ENCODE measurements at places on chromosomes 1 and 21. TPM values are rescaled to one million over a fixed set of nuclear protein-coding genes. Genes with fewer than 3 reads are reported as not detected.

Gene CCDC30
- 1.8 TPM for total RNA-seq

Gene HUNK
- 1.4 TPM for total RNA-seq

Gene SH2D2A
- 2.2 TPM for total RNA-seq

Gene REN
- total RNA-seq = 1.7 TPM

Gene RHOC
- 233 TPM for total RNA-seq

Gene DMBX1
- total RNA-seq = 0.07 TPM

GRCh38 chr21:33968080-33968994, 52.7 kb upstream of the ATP5PO start:
- no peak for DNase-seq
- H3K4me3 ChIP-seq = no peak overlapping the region
- no peaks in the 10 kb centered on the region for H3K27me3 ChIP-seq
- no peaks in the 10 kb centered on the region for H3K36me3 ChIP-seq

- H3K4me3 ChIP-seq = no peak overlapping the region
- H3K36me3 ChIP-seq = no peaks in the 10 kb centered on the region
- peaks cover 5% of the 10 kb centered on the region for H3K4me1 ChIP-seq
- H3K27me3 ChIP-seq = no peaks in the 10 kb centered on the region
- no peak for DNase-seq
These were observed 174.2 kb upstream of the NFIA start for GRCh38 chr1:60908159-60908558.
